ENCODE measurements at places on chromosomes 1 and 21.

DNA sequence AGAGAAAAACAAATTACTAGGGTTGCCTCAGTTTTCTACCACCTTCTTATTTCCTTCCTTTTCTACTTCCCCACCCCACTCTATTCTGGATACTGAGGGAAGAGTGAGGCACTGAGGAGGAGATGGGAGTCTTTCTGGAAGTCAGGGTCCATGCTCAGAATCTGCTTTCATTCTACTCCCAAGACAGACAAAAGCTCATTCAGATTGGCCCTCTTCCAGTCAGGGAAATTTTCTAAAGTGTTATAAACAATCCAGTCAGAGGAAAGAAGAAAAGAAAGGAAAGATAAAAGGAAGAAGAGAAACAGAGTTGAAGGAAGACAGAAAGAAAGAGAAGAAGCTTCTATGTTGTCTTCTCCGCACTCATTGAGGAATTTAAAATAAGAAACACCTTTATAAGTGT is 228.6 kb downstream of the COP1 start:
- no peak for DNase-seq

DNA sequence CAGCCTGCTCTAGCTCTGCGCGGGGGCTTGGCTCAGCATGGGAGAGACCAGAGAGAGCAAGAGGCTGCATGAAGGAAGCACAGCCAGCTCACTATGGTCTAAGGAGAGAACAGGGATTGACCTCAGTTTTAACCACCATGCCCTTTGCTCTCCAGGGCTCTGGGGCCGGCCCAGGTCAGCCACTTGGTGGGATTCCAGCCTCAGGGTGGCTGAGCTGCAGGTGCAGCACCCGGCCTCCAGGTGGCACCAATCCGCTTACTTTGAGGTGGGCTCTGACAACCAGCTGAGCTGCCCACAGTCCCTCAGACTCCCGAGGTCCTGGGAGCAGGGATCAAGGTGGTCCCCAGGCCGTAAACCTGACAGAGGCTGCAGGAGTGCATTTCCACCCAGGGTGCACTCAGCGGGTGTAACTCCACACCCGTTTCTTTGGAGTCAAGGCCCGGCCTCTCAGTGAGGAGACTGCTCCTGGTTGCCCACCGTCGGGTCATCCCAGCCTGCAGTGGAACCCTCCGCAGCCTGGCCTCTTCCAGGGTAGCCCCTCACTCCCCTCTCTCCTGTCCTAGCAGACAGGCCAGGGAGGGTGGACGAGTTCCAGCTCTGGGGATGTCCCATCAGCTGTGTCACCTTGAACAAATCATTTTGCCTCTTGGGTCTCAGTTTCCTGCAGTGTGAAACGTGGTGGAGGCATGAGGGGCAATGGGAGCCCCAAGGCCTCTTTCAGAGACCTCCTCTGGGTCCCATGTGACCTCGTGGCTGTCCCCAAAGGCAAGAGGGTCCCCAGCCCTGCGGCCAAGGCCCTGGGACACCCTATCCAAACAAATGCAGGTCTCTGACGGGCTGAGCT is 607 bp upstream of the LGR6 start:
- DNase-seq = peak; percentile 42

GRCh38 chr1:32250893-32251716 is at the start of gene LCK:
Gene LCK (plus strand): TSS chr1:32251265. CDS start chr1:32274330, 23,065 bp downstream.
- DNase-seq = no peak

DNA sequence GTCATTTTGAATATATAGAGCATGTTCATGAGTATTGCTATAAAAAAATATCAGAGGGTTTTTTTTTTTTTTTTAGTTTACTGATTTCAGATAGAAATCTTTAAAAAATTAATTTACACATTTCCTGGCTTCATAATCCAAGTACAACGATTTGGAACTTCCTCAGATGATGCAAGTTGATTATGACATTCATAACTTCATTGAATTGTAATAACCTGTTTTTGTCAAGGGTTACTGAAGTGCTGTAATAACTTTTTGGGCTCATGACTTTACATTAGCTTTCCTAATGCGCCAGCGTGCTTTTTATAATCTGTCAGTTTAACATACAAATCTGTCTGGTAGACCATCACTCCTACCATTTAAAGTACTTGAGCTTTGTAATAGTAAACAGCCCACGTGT is 81.3 kb downstream of the SASS6 start:
- no peak for DNase-seq

DNA sequence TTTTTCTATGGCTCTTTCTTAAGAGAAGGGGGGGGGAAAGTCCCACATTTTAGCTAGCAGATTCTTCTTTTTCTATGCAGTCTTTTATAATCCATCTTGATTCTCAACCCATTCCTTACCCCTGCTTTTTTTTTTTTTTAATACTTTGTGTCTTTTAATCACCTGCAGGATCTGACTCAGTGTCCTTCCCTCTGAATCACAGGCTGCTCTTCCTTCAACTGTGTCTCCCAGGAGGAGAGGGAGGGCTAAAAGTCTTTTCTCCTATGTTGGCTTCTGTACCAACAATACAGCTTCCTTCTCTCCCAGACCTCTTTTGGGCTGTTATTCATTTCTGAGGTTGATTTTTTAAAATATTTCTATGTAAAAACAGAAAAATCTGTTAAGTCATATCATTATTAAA is 686.2 kb downstream of the ADGRL2 start:
- no peak for DNase-seq

DNA sequence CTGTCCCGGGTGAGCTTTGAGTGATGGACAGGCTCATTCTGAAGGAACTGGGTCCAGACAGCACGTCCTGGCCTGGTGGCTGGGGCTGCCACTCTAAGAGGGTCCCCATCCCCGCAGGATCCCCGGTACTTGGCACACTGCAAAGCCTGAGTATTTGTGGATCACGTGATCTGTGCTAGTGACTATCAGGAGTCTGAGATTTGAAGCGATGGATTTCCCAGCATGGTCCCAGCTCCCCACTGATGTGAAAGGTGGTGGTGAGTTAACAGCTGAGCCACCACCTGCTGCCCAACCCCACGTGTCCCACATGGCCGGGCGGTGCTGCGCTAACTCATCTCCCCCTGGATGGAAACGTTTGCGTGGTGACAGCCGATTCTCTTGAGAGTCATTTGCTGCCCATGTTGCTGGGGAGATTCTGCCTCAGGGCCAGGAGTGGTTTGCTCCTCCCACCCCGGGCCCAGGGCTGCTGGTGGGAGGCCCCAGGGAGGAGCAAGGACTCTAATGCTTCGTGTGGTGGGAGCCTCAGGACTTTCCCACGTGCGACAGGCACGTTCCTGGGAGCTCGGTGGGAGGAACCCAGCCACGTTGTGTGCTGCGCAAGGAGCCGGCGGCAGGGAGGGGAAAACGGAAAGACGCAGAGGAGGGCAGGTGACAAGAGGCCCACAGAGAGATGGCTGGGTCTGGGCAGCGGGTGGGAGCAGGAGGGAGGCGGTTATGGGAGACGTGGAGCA is 15.1 kb downstream of the FAAP20 start:
- DNase-seq = no peak

- no peak for DNase-seq
Measured at GRCh38 chr1:8474369-8474768, 156.5 kb downstream of the SLC45A1 start.

DNA sequence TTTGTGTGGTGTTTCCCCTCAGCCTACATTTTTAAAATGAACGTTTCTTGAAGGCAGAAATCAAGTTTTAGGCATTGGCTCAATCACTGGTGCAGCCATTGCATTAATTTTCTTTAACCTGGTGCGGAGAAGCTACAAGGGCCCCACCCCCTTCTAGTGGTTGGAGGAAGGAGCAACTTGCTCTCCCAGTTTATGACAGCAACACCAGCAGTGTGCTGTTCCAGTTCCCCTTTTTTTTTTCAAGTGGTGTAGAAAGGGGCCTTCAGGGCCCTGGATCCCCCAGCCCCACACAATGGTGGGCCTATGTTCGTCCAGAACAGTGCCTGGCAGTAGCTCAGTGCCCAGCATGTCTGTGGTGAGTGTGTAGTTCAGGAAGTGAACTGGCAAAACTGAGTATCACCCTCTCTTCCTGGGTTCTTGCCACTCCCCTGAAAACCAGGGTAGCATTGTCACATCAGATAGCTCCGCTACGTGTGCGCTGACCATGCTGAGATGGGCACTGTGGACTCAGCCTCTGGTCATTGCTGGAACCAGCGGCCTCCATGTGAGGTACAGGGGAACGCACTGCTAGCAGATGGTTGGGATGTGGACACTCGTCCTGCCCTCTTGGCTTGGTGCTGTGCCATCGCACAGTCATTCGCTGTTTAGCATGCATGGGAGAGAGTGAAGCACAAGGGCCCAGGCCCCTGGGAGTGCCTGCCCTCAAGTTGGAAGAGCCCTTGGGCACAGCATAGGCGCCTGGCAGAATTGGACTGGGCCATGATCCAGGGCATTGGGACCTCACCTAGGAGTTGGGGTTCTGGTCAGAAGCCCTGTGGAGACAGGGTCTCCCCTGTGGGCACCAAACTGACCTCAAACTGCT is 7.2 kb downstream of the ARF1 start:
- DNase-seq = no peak

GRCh38 chr1:93845538-93846205 is 33.3 kb downstream of the DNTTIP2 start:
- no peak for DNase-seq

DNA sequence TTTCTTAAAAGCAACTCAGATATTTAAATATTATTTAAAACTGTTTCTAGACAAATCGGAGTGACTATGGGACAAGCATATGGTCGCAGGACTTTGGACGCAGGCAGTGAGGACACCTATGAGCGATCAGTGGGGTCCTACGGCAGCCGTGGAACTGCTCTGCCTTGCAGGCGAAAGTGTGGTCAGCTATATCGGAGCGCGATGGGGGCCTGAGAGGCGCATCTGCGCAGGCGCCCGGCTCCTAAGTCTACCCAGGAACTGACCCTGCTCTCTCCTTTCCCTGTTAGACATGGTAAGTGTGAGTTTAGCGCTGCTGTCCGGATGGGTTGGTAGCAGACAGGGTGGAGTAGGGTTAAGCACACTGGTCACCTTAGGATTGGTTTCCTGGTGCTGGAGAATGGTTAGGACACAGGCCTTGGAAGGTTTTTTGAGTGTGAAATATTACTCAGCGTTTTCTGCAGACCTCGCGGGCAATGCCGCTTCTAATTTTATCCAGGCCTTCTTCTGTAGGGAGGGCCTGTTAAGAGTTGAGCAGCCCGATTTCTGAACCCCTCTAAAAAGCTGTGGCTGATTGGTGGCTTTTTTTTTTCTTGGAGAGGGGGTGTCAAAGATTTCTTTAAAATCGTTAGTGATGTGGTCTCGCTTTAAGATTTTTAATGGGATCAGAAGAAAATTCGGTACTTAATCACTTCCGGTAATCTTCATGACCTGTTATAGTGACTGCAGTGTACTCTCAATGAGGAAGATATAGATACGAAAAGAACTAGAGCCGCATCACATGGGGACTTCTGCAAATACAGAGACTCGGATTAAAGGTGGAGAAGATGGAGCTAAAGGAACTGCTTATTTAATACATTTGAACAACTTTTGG is at the start of gene RABGGTB:
RABGGTB (plus strand) TSS at position 274 of the 871 bp plus-strand sequence; CDS start at position 290, 16 bp downstream.
- DNase-seq = peak; percentile 96

DNA sequence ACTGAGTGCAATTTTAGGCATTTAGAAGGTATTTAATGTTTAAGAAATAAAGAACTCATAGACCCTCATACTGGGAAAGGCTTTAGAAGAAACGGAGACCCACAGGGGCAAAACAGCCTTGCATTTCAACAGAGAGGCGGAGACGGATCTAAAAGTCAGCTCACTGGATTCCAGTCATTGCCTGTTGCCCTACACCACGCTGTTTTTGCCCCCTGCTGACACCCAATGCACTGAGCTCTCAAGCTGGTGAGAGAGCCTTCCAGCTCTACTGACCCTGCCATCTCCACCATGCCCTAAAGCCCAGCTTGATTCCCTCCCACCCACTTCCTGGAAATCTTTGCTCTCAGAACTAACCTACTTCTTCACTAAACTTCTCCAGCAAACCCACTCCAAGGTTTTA is 7.2 kb upstream of the TRAF3IP3 start:
- no peak for DNase-seq

GRCh38 chr1:20123722-20124455 is 4.6 kb upstream of the PLA2G2D start:
- no peak for DNase-seq

DNA sequence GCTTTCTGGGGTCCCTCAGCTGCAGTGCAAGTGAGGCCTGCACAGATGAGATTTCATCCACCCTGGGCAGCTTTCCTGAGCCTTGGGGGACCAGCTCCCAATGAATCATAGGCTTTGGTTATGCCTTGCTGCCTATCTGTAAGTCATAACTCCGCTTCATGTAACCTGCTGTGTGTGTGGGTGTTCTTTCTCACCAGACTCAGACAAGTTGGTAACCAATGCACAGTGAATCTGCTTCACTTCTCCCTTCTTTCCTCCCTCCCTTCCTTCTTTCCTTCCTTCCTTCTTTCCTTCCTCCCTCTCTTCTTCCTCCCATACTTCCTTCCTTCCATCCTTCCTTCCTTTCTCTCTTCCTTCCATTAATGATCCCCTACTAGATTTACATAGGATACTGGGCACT is 34.4 kb upstream of the PSMB2 start:
- DNase-seq = no peak

DNA sequence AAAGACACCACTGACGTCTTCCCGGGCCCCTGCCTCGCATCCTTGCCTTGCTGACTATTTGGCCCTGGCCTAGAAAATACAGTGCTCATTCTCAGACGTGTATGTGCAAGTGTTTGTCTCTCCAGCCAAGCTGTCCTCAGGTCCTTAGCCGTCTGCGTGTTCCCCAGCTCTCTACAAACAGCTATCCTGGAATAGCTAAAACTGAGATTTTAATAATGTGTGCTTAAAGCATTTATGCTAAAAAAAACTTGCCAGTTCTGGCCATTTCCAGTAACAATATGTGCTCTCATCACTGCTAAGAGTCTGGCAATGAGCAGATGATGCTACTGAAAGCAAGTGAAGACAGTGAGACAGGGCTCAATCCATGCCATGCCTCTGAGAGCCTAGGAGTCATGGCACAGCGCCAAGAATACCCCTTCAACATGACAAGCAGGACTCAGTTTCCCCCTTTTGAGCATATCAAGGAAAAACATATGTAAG is 55.7 kb downstream of the IRF2BP2 start:
- DNase-seq = no peak

DNA sequence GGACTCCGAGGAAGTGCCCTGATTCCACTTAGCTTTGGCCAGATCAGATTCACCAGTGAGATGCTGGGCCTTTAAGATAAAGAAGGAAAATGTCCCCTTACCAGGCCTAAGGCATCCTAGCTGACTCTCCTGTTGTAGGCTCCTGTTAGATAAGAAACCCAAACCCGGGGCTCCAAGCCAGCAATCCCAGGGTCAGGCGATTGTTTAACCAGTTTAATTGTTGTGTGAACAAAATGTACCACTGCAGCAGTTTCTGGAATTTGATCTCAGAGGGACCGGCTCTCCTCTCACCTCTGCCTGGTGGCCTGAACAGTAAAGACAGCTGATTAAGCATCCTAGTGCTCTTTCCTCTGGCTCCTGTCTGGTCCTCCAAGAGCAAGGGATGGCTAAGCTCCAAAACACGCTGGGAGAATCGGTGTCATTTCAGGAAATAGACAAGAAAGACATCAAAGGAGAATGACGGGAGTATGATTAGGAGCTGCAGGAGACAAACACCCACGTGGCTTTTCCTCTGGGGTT is 9.3 kb upstream of the KLHDC8A start:
- no peak for DNase-seq

DNA sequence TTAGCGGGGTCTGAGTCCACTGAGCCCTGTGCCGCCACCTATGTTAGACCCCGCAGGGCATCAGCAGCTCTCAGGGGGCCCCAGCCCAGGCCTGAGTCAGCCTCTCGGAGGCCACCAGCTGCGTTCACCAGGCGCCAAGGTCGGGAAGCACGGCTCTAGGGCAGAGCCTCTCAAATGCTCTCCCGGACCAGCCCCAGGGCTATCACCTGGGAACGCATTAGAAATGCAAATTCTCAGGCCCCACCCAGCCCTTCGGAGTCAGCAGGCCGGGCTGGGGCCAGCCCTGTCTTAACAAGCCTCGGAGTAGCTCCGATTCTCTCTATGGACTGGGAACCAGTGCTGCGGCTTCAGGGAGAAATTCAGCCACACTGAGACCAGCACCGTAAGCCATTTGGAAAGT is 37.2 kb upstream of the TSPEAR start:
- no peak for DNase-seq

Measured in dorsolateral prefrontal cortex (tissue), 122 donors.